Anterior cingulate cortex (tissue), 58 donors: ENCODE measurements at places on chromosomes 12 and 14.

- no peak for DNase-seq
These were observed 121.9 kb downstream of the ITPR2 start for GRCh38 chr12:26711072-26711471.

GRCh38 chr12:56930241-56930640 is 4.0 kb downstream of the SDR9C7 start:
- no peak for DNase-seq

- DNase-seq = no peak
These were observed 13.0 kb downstream of the PARP2 start for GRCh38 chr14:20356422-20356821.

DNA sequence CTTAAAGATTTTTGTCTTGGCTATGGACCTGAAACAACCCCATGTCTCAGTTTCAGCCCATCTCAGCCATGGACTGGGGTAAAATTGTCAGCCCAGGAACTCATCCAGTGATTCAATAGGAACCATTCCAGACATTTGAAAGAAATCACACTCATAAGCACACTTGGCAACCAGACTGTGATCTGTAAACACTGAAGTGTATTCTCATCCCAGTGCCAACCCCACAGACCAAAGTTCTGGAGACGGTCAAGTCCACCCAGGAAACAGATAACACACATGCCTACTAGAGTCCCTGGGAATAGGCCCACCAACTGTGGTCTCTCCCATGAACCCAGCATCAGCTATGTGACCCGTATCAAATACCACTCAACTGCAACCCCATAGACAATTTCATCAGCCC is 804.6 kb downstream of the TRHDE start:
- no peak for DNase-seq

DNA sequence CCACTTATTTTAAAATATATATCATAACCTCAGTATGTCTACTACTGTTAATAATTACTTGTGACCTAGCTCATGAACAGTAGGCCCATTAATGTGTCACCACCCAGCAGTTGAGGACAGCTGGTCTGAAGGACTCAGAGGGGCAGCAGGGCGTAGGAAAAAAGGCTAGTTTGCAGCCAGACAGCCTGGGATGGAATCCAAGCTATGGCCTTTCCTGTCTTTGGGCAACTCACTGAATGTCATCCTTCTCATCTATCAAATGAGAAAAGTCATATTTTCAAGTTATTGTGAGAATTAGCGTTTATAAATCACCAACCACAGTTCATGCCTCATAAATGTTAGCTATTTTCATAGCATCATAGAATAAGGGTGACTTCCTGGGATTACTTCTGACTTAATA is 12.3 kb downstream of the DENND5B start:
- peak; percentile 2 for DNase-seq

DNA sequence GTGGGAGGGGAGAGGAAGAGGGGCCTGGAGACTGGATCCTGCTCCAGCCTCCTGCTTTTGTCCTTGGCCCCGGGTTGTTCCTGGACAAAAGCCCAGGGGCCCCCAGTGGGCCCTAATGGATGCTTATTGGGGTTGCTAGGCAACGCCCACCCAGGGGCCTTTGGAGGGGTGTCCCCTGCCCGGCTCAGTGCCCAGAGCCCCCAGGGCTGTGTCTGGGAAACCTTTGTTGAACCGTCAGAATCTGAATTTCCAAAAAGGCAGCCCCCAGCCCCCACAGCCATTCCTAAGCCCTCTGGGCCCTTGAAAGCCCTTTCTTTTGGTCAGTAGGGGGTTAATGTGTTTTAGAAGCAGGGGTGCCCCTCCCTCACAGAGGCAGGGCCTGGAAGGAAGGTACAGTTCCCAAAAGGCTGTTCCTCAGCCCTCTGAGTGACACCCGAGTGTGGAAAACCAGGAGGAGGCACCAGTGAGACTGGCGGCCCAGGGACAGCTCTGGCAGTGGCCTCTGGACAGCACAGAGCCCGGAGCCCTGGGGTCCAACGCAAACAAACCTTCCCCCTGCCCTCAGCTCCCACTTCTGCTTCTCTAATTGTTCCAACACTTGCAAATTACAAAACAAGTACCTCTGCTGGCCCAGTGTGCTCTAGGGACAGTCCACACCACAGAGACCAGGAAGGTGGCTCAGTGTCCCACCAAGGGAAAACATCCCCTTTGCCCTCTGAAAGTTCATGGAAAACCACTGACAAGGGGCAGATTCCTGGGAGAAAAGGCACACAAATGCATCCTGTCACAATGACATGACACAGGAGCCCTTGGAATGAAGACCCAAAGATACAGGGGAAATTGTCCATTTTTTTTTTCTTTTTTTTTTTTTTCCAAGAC is 19.4 kb downstream of the HHIPL1 start:
- no peak for DNase-seq

GRCh38 chr12:80419644-80420043 is 24.4 kb upstream of the PTPRQ start:
- no peak for DNase-seq

DNA sequence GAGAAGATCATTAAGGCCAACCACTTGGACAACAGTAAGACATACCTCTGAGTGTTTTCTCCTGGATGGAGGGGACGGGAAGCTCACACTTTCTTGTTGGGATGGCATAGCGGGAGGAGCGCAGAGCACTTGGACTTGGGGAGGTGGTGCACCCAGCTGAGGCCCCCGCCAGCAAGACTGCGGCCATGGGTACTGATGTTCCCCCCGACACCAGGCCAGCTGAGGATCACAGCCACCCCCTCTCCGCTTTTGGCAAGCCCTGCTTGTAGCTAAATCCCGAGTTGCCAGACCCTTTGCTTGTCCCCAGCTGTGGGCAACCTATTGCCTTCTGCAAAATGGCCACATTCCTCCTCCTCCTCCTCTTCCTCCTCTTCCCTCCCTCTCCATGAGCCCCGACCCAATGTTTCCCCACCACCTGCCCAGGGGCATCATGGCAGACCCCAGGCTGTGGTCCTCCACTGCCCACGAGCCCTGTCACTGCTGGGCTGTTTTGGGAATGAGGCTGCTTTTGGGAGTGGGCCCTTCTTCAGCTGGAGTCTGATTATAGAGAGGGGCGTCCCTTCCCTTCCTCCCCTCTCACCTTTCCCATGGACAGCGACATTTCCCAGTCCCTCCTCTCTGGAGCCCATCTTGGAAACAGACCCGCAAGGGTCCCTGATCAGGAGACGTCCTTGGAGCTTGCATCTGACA is 62.8 kb downstream of the PRMT8 start:
- no peak for DNase-seq

GRCh38 chr12:95413576-95413975 is 60.4 kb upstream of the METAP2 start:
- no peak for DNase-seq

GRCh38 chr14:50955373-50956043 is 11.2 kb upstream of the PYGL start:
- no peak for DNase-seq

DNA sequence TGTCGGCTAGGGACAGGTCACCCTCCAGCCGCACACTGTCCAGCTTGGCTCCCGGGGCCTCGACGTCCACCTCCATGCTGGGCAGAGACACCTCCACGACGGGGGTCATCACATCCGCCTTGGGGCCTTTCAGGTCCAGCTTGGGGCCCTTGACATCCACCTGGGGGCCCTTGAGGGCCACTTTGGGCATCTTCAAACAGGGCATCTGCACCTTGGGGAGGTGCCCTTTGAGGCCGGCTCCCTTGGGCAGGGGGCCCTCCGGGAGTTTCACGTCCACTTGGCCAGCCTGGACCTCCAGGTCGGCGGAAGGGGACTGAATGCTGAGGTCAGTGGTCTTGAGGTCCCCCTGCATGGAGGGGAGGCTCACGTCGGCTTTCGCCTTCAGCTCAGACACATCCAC is 17.9 kb downstream of the PLD4 start:
- DNase-seq = no peak

DNA sequence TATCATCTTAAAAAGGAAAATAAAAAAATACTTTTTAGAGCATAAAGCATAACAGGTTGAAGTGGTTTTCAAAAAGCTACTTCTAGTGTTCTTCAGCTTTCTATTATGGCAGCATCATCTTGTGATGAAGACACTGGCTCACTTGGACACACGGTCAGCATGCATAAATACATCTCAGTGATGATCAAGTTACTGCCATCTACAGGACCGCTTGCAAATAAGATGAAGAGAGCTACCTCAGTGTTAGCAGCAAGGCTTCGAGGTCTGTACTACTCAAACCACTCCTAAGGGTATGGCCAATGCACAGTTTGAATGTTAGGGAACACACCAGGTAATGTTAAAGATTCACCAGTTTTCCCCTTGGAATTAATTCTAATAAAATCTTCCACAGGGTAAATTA is 58.8 kb downstream of the GALC start:
- no peak for DNase-seq

GRCh38 chr12:57583008-57583831 is 7.8 kb upstream of the PIP4K2C start:
- peak; percentile 24 for DNase-seq

GRCh38 chr14:99850709-99851108 is 57.5 kb downstream of the EML1 start:
- DNase-seq = no peak

DNA sequence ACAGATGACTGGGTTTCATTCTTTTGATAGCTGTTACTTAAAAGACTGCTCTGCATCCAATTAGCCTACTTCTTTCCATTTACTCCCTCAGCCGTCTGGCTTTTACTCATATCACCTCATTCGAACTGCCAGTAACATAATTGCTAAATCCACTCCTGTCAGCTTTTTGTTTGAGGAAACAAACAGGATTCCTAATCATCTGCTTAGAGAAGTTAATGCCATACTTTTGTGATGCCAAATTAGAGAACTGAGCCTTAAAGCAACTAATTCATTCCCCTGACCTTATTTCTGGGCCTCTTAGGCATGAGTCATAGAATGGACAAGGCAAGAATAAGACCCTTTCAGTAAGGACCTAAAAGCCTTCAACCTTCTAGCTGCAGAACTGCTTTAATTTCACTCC is 2.9 kb downstream of the OXA1L start:
- no peak for DNase-seq

DNA sequence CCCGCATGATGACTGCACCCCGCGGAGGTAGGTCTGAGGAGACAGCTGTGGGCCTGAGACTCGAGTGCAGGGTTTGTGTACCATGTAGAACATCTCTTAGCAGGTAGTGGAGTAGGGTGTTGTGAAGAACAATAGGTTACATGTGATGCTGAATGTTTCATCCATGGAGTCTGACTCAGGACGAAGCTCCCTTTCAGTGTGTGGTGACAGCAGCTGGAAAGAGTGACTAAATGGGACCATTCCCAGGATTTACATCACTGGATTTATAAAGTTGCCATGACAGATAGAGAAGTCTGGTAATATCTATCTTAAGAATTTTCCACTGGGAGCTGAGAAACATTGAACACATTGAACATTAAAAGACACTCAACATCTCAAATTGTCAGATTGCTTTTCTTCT is 259.6 kb upstream of the RGS6 start:
- no peak for DNase-seq

DNA sequence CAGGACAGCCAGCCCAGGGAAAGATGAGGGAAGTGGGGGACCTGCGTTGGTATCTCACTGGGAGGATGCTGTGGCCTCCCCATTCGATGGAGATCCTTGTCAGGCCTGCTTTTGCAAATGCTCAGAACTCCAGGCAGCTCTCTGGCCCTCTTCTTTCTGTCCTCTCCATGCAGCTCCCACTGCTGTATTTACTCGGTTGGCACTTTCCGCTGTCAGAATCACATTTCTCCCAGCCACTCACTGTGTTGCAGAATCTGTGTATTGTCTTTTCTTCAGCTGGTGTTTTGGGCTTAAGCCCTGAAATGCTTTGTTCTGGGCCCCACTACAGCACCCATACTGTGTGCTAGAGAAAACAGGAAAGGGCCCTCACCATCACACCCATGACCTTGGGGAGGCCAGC is 401.1 kb downstream of the RGS6 start:
- DNase-seq = no peak

DNA sequence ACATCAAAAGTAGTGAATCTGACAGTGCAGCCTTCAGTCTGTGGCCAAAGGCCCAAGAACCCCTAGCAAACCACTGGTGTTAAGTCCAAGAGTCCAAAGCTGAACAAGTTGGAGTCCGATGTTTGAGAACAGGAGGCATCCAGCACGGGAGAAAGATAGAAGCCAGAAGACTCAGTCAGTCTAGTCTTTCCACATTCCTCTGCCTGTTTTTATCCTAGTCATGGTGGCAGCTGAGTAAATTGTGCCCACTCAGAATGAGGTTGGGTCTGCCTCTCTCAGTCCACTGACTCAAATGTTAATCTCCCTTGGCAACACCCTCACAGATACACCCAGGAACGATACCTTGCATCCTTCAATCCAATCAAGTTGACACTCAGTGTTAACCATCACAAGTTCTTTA is 1255.4 kb downstream of the LRFN5 start:
- no peak for DNase-seq

DNA sequence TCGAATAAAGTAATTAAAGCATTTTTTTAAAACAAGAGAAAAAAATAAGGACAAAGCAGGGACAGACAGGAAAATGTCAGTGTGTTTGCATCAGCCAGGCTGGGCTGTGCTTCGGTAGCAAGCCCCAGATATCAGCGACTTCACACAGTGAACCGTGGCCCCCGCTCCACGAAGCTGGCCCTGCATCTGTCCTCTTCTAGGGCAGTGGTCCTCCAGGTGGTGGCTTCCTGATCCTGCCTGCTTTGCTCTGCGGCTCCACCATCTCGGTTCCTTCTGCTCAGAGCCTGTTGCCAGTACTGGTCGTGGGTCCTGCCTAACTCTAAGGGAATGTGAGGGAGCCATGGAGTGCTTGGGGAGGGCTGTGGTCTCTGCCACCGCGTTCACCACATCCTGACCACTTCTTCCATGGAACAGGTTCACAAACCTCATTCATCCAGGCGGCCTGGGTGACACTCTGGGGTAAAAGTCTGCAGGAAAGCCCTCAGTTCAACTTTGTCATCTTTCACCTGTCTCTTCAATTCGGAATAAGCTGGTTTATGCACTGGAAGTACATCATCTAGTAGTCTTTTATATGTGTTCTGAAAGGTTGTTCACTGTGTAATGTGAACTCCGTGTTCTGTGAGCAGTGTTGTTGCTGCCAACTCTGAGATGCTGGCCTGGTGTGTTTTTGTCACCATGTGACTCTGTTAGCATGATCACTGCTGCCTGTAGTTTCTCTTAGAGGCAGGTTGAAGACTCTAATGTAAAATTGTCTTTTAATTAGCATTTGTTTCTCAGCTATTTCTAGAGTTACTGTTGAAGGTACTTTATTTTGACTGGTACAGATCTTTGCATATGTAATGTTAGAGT is 47.9 kb downstream of the ANKRD9 start:
- no peak for DNase-seq
